ENCODE measurements at places on chromosomes 16 and 17.

DNA sequence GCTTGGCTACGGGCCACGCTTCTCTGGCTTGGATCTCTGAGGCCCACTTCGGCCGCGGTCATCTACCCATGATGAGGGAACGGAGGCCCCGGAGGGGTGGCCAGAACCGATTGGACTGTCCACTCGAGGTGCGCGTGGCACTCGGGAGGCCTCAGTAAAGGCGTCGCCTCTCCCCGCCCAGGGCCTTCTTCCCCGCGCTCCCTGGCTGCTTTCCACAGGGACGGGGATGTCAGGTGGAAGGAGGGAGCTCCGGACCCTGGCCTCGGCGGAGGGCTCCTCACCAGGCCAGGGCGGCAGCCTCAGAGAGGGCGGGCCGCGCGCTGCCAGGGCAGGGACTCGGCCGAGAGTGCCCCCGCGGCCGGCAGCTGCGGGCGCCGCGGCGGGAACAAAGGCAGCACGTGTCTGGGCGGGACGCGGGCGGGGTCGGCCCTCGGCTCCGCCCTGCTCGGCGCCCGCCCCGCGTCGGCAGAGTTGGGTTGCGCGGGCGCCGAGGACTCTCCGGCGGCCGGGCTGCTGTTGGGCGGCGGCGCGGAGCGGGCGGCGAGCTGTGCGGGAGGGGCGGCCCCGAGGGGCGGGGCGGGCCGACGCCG is 587 bp upstream of the CDK5R1 start:
- no peak for DNase-seq

- DNase-seq: no peak
Observed at GRCh38 chr16:5504064-5504781, 406.6 kb upstream of the EEF2KMT start.

GRCh38 chr17:9020096-9020823 is 1.1 kb upstream of the NTN1 start:
- no peak for DNase-seq

GRCh38 chr16:1677339-1677738 is 740 bp upstream of the JPT2 start:
- no peak for DNase-seq

DNA sequence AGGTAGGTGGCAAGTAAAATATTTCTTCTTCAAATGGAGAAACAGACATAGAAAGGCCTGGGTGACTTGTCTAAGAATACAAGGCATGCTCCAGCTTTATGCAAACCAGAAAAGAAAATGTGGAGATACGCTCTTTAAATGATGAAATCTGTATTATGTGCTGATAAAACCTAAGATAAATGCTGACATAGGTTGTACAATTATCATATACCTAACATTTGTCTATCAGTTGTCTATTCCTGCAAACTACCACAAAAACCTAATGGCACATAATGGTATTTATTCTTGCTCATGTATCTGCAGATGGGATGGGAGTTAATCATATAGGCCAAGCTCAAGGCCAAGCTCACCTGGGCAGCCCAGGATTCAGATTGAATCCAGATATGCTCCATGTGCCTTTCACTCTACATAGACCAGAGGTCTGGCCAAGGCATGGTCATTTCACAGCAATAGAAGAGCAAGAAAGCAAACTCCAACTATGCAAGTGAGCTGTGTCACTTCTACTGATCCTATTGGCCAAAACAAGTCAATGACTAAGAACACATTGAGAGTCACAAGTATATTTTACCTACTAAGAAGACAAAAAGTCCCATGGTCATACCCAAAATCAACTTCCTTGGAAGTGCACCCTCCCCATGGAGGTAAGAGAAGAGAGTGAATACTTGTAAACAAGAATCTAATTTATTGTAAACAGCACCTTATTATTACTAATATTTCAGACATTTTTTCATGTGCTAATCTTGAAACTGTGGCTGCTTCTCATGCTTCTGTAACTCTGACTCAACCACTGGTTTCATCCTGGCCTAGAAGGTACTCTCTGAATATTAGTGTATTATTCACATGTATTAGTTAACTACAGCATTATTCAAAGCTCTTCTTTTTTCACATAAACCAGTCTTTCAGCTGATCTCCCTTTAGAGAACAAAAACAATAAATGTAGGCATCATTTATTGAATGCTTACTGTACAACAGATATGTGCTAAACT is 270.7 kb upstream of the SOX9 start:
- DNase-seq: no peak

DNA sequence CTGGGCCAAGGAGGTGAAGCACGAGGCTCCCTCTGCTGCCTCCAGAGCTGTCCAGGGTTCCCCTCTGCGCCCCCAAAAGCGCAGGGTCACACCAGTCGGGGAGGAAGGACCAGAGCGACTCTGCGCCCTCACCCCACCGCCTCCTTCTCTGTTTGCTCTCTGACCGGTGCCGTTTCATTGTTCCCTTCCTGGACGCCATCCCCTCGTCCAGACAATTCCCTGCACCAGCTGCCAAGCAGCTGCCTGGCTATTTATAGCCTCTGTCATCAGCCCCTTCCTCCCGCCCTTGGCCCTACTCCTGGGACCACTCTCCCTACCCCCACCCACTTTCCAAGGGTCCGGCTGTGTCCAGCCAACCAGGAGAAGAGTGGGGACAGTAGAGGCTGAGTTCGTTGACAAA is 68.8 kb upstream of the CREBBP start:
- no peak for DNase-seq

DNA sequence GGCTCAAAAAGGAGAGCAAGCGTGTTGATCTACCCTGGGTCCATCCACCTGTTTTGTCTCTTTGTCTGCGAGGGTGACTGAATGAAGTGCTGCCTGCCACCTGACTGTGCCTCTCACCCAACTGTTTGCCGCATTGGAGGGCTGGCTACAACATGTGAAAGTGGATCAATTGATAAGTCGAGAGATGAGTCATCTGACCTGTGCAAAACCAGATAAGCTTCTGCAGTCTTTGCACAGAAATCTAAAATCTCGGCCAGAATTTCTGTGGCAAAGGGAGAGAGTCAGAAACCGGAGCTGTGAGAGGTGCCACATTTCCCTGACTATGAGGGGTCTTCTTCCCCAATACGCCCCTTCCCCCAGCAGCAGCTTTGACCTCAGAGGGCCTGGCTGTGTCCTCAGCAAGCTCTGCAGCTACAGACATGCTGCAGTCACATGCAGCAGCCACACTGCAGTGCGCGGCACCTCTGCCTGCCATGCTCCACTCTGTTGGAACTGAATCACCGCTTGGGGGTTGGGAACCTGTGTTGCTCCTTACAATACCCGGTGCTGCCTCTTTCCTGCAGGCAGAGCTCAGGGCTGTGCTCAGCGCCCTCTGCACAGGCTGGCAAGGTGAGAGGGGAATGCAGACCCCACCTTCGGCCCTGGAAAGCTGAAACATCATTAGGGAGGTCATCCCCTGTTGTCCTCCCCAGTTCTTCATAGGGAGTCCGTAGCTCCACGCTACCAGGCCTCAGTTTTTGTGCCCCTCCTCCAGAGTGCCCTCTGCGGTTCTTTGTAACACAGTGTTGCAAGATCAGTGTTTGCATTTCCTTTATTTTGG is 16.2 kb upstream of the HAS3 start:
- DNase-seq: peak; percentile 13

DNA sequence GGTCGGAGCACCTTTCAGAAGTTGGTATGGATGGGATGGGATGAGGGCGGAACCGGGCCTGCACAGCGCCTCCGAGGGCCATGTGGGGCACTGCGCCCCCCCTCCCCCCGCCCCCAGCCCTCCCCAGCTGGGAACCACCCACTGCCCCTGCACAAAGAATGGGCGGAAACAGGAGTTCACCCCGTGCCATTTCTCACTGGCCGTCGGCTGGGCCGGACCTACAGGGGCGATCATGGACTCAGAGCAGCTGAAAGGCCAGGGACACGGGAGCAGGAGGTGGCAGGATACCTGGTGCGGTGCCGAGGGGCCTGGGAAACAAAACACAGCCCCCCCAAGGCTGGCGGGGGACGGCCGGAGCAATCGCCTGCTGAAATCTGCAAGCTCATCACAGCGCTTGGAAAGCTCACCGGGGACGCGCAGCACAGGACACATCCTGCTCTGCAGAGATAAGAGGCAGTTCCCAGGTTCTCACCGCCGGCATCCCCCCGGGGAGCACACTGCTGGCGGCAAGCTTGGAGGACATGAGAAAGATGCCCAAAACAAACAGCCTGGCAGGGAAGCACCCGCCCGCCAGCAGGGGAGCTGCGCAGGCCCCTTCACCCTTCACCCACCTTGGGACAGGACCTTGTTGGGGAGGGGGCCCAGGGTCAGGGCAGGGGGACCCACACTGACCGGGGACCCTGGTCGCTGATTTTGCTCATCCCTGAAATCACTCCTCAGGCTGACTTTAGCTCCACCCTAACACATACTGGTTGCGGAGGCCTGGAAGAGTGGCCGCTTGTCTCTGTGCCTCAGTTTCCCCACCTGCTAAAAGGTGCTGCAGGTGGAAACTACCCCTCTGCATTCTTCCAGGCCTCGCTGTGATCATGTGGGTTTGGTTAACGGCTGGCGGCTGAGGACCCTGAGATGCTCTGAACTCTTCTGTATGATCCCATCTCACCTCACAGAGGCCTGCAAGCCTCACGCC is 263.9 kb downstream of the C16orf95 start:
- no peak for DNase-seq

GRCh38 chr17:11925262-11926021 is 71.8 kb downstream of the ZNF18 start:
- DNase-seq: no peak

- no peak for DNase-seq
Observed at GRCh38 chr16:58938811-58939210, 204.7 kb upstream of the GOT2 start.

DNA sequence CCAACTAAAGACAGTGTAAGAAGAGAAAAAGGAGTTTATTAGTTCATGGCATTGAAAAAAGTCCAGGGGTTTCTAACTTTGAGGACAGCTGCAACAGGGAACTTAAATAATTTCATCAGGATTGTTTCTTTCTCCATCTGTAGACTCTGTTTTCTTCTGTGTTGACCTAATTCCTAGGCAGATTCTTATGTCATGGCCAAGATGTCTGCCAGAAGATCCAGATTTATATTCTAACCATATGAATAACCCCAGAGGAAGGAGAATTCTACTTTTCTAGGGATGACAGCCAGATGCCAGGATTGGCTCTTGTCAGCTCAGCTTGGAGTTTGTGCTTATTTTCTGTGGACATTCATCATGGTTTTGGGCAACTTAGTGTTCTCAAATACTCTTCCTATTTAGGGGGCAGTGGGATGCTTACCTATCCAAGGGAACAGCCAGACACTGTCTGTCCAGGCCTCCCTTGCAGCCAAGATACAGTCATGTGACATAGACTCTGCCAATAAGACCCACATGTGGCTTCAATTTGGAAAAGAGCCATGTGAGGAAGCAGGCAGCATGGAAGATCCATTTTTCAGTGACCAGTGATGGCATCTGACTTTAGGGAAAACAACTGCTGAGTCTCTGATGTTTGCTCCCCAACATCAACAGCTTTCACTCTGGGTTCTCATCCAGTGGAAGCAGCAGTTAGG is 18.2 kb downstream of the PCTP start:
- DNase-seq: no peak

- no peak for DNase-seq
Observed at GRCh38 chr17:3689262-3690093, 6.5 kb downstream of the P2RX5 start.

DNA sequence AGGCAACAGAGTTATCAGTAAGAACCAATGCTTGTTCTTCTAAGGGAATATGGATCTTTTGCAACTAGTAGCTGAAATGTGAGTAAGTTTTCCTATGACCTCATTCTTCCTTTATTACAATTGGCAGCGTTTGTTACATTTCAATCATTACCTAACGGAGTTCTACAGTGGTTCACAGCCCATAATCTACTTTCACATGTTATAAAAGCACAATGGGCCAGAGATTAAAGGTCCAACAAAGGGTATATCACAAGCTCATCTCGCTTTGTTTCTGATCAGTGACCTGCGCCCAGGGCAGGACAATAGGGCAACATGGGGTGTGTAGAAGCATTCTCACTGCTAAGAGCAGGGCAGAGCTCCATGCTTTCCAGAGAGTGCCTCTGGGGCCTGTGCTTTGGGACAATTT is 279.9 kb upstream of the DYNLRB2 start:
- DNase-seq: no peak

GRCh38 chr17:18371455-18371854 is 6.1 kb upstream of the EVPLL start:
- DNase-seq: no peak
